Islet precursor cell (in vitro differentiated cells): ENCODE measurements at places on chromosomes 11 and 22.

DNA sequence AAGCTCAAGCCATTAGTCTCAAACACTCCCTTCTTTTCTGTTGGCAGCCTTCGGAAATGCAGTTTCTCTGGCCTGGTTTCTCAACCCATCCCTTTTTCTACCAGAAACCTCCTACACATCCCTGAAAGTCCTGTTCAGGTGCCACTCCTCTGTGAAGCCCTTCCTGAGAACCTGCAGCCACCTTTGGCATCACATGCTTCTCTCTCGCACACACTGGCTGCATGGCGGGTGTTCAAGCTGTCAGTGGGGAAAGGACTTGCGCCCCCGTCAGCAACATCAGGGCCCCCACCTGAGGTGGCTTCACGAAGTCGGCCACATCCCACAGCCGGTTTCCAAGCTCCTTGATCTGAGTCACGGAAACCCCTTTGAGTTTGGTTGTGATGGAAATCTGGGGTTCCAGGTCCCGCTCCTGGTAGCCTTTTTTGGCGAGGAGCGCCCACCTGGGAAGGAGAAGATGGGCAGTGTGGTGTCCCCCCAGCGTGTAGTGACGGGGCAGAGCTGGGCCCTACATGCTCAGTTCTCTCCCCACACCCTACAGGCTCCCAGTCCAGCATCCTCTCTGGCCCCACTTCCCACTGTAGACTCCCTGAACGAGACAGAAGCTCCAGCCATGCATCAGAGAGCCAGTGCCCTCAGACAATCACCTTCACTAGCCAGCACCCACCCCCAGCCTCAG lies 1.7 kb upstream of the LRRC74B start:
- DNase-seq, result peak; percentile 40

GRCh38 chr11:2681408-2682145 lies 18.2 kb downstream of the KCNQ1OT1 start:
- DNase-seq, result no peak

- DNase-seq, result no peak
Measured at GRCh38 chr22:49546811-49547585, 280.7 kb downstream of the BRD1 start.

DNA sequence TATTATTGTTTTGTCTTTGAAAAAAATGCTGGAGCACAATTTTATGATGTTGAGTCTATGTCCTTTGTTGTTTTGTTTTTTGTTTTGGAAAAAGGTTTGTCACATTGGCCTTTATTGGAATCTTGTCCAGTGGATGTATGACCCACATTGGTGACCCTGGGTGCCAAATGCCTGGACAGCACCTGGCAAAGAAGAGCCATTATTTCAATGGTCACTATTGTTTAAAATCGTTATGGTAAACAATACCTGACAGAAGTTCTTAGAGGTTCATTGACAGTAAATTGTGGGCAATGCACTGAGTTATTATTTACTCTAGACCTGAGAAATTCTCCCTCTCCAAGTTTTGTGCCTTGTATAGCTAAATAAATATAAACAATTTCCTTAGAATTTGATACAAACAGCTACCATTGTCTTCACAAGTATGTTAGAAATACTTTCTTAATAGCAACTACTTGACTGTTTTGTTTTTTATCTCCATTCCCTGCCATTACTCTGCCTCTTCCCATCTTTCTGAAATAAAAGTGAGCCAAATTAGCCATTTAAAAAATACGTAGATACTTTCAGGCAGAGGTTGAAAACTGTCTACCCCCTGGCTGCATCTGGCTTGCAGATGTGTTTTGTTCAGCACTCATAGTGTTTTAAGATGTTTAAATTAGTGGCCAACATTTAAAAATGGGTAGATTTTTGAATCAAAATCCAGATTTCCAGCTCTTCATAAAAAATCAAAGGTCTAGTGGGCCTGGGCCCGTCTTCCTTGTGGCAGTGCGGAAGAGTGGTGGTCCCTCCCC lies 39.9 kb downstream of the BMAL1 start:
- no peak for DNase-seq

DNA sequence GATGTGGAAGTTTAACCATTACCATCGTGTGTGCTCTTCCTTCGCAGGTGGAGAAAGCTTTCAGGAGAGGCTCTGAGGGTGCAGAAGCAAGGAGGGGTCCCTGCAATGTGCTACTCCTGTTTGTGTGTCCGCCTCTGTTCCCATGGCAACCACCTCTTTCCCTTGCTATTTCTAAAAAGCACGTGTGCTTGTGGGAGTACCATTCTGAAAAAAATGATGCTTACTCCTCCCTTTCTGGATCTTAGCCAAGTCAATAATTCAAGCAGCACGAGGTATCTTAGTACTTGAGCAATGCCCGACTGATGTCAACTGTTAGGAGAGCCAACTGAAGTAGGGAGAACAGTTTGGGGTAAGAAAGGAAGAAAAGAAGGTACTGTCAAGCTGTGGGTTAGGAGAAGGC lies 628.7 kb downstream of the NTM start:
- DNase-seq, result no peak

- DNase-seq, result peak; percentile 89
Measured at GRCh38 chr22:50190182-50190940, 4.6 kb downstream of the TRABD start.

GRCh38 chr22:46896568-46897245 lies 134.3 kb downstream of the TBC1D22A start:
- DNase-seq, result no peak

- peak; percentile 88 for DNase-seq
Measured at GRCh38 chr11:65132988-65133700, 1.2 kb downstream of the SYVN1 start.
